Stimulated activated CD4-positive, alpha-beta T cell treated with anti-CD3 and anti-CD28 coated beads, Interleukin-1b, Interleukin-23, amount 100 ng/mL, for 4 hours (primary cell): ENCODE measurements at places on chromosomes 11 and 22.

- DNase-seq = no peak
Measured at GRCh38 chr11:134731213-134731961, 319.3 kb upstream of the B3GAT1 start.

DNA sequence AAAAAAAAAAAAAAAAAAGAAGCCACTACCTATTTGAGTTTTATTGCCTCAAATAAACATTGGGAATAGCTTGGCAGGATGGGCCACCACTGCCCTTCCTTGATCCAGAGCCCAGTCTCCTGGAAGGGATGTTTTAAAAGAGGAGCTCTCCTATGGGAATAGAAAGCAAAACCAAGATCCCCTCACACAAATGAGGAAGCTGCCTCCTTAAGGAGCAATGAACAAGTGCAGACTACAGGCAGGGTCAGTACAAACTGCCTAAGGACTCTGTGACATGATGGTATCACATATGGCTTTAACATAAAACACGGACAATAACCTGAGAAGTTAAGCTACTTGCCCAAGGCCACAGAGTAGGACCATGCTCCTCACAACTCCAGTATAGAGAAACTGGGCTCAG, 120.8 kb downstream of the NAT10 start:
- DNase-seq = no peak

DNA sequence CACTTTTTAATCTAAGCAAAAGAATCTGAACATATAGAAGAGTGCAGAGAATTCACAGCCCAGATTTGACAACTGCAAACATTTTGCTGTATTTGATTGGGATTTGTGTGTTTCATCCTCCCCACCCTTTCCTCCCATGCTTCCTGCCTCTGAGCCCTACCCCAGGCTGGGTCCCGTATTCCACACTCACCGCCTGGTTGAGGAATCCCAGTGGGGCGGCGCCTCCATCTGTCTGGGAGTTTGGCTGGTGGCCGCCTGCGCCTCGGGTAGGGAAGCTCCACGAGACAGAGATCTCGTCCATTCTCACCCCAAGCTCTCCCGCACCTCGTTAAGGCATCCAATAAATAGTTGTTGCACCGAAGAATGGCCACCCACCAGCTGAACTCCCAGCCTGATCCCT, 105.9 kb upstream of the SLC22A12 start:
- no peak for DNase-seq

DNA sequence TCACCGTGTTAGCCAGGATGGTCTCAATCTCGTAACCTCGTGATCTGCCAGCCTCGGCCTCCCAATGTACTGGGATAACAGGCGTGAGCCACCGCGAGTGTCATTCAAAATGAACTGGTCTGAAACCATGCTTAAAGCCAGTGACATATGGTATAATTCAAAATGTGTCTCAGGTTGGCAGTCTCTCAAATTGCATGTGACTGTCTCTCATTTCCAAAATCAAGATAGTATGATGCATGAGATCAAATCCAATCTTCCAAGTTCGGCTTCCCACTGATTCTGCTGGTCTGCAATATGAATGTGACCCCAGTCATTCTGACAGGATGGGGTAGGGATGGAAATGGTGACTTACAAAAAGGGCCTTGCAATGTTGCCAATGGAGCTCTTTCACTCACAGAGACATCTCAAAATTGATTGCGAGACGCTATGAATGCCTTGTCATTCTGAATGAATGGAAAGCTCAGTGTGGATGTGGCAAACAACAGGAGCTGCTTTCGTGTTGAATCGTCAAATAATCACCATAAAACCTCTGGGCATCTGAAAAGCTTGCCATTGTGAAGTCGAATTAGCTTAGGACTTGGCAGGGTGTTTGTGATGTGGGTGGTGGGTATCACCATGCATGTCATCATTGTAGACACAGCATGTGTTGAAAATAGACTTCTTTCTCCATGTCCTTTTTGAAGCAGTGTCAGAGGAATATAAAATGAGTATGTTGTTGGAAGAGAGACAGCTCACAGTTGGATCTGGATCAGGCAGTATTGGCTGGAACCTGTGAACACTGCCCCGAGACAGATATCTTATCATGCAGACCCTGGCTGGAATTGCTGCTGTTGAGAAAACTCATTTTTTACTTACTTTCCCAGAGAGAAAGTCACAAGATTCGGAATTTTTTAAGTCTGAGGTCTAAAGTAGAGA, 12.2 kb downstream of the SLN start:
- DNase-seq = no peak

GRCh38 chr11:128499613-128500253, 87.6 kb downstream of the ETS1 start:
- no peak for DNase-seq

GRCh38 chr11:94581926-94582325, 14.8 kb downstream of the PIWIL4 start:
- no peak for DNase-seq

GRCh38 chr11:115886422-115886733, 382.2 kb upstream of the CADM1 start:
- no peak for DNase-seq
